GM23248 (cell line): ENCODE measurements at places on chromosomes 1 and 21.

DNA sequence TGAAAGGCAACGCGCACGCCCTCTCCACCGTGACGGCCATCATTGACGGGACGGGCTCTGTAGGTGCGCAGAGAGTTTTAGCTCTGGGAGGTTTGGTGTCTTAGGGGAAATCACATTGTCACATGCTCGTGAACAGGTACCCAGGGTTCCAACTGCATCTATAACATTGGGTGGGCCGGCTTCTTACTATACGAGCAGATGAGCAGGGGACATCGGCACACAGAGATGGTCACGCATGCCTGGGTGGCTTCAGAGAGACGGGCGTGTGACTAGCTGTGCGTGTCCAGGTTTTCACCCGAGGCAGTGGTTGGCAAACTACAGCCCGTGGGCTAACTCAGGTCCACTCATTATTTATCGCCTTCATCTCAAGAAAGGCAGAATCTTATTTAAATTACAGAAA, 54.7 kb downstream of the SLC37A1 start:
- no peak for DNase-seq

DNA sequence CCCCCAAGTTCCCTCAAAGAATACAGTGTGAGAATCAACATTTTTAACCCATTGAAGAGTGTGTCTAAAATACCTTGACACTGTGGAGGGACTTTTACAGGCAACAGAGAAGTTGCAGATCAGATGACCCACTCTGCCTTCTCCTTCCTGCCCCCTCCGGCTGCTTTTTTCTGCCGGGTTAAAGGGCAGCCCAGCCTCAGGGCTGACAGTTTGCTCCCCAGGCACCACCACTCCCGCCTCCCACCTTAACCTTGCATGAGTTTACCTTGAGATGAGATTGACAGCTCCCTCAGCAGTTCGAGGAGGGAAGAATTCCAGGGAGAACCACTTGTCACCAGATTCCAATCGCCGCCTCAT, 3.2 kb downstream of the MTHFR start:
- peak; percentile 46 for DNase-seq

DNA sequence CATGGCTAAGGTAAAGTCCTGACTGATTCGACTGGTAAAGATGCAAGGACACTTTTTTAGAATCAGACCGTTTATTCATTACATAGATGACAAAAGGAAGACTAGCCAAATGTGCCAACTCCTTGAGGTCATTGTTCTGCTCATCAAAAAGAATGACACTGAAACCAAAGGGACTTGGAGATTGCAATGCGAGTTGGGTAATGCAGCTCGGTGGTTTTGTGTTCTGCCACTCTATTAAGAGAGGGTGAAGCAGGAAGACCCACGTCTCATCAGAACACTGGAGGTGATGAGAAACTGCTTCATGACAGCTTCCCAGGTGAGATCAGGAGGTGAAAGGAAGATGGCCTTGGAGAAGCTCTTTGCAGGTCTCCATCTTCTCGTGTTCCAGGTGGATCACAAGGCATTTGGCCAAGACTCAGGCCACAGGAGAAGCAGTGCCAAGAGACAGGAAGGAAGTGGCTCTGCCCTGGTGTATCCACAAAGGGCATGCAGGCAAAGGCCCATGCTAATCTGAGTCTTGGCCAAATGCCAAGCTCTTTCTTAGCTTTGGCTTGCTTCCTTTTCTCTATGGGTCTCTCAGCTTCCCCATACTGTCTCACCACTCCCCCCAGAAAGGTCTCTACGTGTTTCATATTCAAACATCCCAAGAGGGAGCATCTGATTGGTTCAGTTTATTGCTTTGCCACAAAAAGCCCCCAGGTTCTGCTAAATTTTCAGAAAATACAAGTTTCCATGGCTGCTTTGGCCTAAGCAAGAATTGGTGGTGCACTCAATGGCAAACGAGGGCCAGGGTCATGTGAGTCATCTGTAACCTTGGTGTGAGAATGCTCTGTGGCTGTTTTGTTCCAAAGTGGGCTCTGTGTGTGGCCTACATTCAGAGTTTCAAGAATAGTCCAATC, 5.7 kb upstream of the CCT8 start:
- DNase-seq: no peak

- DNase-seq: no peak
Measured at GRCh38 chr1:34926156-34926555, 3.3 kb downstream of the DLGAP3 start.

GRCh38 chr1:99675292-99675691, 29.4 kb downstream of the PALMD start:
- DNase-seq: no peak

GRCh38 chr1:170929835-170930554, 5.3 kb upstream of the MROH9 start:
- DNase-seq: peak; percentile 82

GRCh38 chr1:167090314-167090942, at the start of gene GPA33:
TSS of gene GPA33 (minus strand) at chr1:167090377. CDS start at chr1:167090287, 90 bp downstream.
- DNase-seq: no peak

DNA sequence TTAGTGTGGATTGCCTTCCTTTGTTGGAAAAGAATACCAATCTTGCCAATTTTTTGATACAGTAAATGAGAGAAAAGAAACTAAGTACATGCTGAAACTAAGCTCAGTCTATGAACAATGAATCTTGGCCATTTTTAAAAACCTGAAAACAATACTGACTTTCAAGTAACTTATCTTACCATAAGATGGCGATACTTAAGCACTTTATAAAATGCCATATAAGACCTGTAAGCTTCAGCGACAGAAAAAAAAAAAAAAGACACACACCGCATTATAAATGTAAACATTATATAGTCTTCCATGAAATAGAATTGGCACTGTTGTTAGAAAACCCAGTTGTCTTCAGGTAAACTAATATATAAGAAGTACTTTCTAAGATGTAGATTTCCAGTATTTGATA, 3.0 kb downstream of the OLFM3 start:
- peak; percentile 1 for DNase-seq

DNA sequence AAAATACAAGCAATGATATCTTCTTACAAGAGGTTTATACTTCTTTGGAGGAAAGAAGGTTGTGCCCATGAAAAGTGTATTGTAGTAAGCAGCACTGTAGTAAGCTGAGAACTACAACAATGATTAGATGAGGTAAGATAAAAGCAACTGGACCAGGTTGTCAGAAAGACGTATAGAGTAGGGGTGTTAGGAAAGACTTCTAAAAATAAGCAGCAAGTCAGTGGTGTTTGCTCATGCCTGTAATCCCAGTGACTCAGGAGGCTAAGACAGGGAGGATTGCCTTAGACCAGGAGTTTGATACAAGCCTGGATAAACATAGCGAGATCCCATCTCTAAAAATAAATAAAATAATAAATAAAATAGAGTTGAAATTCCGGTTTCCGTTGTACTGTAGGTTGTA, 4.3 kb upstream of the OR10X1 start:
- DNase-seq: no peak

DNA sequence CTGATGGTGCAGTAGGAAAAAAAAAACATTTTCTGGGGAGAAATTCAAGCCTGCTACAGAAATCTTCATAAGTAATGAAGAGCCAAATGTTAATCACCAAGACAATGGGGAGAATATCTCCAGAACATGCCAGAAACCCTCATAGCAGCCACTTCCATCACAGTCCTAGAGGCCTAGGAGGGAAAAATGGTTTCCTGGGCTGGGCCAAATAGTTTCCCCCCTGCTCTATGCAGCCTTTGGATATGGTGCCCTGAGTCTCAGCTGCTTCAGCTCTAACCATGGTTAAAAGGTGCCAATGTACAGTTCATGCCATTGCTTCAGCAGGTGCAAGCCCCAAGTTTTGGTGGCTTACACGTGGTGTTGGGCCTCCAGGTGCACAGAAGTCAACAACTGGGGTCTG, 113.1 kb downstream of the ZNF648 start:
- no peak for DNase-seq

DNA sequence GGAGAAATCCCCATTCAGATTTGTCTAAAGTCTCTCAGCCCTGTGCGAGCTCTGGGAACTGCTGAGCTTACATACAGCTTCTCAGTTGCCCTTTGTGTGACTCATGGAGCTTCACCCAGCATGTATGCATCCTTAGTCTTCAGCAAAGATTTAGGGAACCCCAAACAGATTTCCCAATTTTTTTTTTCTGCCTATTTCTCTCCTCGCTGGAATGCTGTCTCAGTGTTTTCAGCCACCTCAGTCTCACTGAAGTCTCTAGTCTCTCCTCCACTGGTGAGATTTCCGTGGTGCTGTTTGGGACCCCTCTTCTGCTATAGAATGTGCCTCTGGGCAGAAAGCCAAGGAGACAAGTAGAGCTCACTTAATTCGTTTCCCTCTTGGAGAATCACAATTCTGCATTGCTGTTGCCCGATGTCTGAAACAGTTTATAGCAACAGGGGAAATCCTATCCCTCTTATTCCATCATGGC, 28.1 kb upstream of the TXLNA start:
- peak; percentile 87 for DNase-seq

- no peak for DNase-seq
Measured at GRCh38 chr21:38709876-38710275, 95.9 kb upstream of the ETS2 start.

- peak; percentile 55 for DNase-seq
Measured at GRCh38 chr1:29133861-29134694, 10.4 kb upstream of the TMEM200B start.

GRCh38 chr1:99986656-99987225, 16.9 kb downstream of the SLC35A3 start:
- DNase-seq: no peak

DNA sequence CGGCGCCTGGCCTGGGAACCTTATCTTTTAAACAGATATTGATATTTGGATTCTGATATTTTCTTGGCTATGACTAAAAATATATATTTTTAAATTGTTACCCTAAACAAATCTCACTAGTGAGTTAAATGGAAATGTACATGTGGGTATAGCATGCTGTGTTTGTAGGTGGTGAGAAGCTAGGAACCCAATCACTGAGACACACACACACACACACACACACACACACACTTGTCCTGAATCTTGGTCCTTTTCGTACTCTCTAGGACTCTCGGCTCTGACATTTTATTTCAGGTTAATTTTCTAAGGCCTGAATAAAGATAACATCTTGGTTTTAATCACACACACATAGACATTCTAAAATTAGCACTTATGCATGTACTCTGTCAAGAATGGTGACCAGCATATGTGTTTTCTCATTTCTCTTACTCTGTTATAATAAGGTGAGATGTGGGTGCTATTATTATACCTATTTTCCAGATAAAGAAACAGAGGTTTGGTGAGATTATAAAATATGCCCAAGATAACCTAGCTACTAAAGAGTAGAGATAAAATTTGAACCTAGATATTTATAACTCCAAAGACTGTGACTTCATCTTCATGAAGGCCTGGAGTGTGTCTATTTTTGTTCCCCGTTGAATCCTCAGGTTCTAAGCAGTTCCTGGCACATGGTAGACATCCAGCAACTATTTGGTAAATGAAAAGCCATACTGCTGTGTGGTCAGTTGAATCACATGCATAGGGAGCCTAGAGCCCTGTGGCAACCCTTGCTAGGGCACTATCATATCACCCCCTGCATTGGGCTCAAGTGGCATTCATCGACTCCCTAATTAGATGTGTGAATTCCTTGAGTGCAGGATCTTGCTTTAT, 85.0 kb upstream of the RAB3GAP2 start:
- DNase-seq: no peak

GRCh38 chr1:63759778-63760177, 14.0 kb upstream of the ROR1 start:
- no peak for DNase-seq

DNA sequence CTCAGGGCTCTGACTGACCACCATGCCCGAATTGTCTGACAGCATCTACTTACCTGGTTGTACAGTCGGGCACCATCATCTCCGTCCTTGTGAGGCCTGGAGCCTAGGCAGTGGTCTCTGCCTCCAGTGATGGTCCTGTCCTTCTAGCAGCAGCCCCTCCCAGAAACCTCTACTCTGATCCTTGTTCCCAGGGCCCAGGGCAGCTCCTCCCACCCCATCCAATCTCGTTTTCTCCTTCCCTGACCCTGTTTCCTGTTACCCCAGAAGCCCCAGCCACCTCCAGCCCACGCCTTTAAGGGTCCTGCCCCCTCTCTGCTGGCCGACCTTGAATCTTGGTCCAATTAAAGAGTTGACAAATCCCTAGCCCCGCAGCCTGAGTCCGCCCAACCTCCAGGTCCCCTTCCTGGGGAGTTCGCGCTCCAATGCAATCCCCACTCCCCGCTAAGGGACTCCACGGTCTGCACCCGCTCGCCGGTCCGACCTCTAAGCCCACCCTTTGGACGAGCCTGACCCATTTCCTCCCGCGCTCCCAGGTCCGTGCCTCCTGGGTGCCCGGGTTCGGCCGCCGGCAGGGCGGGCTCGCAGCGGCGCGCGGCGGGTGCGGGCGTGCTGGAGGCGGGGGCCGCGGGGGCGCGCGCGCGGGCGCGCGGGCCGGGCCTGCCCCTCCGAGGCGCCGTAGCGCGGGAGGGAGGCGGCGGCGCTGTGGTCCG, at the start of gene B4GALT2:
TSS of gene B4GALT2 (plus strand) at position 660 of the 710 bp plus-strand sequence. CDS start 1,951 bp downstream, outside the sequence.
- peak; percentile 78 for DNase-seq

DNA sequence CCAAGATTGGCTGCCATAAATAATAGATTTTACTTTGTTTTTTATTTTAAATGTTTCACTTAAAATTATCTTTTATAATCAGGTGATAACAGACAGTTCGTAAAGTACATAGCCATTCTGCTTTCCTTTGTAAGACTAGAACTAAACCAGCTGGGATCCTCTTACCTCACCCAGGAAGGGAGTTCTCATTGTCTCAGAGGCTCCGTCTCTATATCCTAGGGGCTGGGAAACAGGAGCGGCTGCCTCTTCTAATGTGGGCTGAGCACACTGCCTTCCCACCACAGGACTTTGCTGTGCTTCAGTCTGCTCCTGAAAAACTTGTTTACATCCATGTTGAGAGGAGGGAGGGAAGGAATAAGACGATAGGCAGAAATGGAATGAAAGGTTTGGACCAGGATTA, 45.6 kb upstream of the PGD start:
- no peak for DNase-seq

GRCh38 chr1:204380293-204380831, 20.6 kb upstream of the PLEKHA6 start:
- DNase-seq: no peak

- peak; percentile 54 for DNase-seq
Measured at GRCh38 chr1:207866471-207867135, 44.3 kb downstream of the CD34 start.

DNA sequence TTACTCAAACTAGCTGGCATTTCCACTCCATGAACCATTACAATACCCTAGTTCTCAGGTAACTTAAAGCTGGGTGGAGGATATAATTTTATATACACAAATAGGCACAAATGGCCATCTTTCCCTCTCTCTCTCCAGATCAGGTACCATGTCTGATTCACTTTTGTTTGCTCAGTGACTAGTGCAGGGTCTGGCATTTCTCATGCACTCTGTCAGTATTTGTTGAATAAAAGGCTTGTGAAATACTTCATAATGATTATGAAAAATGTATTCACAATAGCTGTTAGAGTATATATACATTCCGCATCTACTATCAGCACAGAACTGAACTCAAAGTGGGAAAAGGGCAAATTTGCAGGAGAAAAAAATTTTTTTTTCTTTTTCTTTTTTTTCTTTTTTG, 510.2 kb upstream of the USP24 start:
- peak; percentile 53 for DNase-seq
